AG09309 (cell line): ENCODE measurements at places on chromosomes 12 and 14.
A peak's percentile ranks its signal among the peaks of the same experiment; 100 is the strongest.

- DNase-seq: no peak
These were observed 8.4 kb upstream of the CNPY2 start for GRCh38 chr12:56324206-56324605.

- DNase-seq: no peak
These were observed 105.3 kb downstream of the KCNH5 start for GRCh38 chr14:62939970-62940369.

GRCh38 chr12:9991876-9992275, 7.0 kb downstream of the CLEC1B start:
- DNase-seq: no peak

- DNase-seq: peak; percentile 71
These were observed 31.1 kb upstream of the MAP1LC3B2 start for GRCh38 chr12:116528065-116528464.

GRCh38 chr12:6647083-6647604, at the start of gene ACRBP:
TSS of gene ACRBP (minus strand) at chr12:6647432. CDS start at chr12:6647366, 66 bp downstream.
- no peak for DNase-seq

DNA sequence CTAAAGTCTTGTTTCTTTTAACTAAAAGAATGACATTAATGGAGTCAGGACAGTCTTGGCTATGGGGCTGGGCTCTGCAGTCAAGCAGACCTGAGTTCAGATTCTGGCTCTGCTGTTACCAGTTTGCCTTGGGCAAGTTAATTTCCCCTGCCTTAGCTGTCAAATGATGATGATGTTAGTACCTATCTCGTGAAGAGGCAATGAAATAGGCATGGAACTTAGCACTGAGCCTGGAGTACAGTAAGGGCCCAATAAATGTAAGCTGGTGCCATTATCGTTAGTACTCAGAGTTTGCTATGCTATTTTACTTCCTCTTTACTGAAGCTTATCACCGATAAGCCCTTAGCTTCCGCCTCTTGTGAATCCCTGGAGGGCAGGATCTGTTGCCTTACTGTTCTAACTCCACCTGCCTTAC, 8.5 kb downstream of the FBXW8 start:
- no peak for DNase-seq
